ENCODE measurements at places on chromosomes 7 and 10. TPM values are rescaled to one million over a fixed set of nuclear protein-coding genes. Genes with fewer than 3 reads are reported as not detected.
A peak's percentile ranks its signal among the peaks of the same experiment; 100 is the strongest.

DNA sequence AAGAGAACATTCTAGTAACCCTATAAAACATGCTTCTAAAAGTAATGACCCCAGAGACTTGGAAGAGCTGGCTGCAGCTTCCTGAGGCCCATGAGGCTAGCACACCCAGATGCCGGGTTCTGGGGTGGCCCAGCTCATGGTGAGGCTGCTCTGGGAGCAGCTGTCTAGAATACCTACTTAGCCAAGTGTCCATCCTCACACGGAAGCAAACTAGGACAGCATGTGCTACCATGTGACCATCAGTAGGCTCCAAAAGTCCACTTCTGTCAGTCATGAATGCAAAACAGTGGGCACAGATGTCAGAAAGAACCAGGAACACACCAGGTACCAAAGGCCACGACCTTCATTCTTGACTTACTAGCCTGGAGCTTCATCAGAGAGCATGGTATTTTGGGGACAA, 32.4 kb downstream of the CTBP2 start:
- DNase-seq, result no peak

- no peak for DNase-seq
These were observed 64.5 kb upstream of the PLA2G12B start for GRCh38 chr10:73019100-73019499.

DNA sequence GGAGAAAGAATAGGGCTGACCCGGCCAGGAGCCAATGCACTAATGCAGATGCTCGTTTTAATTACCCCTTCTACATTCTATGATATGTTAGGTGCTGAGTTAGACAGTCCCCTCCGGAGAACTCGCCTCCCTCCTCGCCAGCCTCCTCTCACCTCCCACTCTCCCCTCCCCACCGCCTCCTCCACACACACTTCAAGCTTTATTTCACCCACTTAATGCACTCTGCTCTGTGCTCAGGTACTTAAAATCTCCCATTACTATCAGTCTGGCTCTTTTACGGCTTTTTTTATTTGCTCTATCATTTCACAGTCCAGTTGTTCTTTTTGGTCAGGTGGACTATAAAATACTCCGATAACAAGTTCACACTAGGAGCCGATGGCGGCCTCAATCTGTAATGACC, 231.6 kb downstream of the TEX36 start:
- DNase-seq, result no peak

- DNase-seq, result peak; percentile 89
These were observed 19.9 kb upstream of the TRUB1 start for GRCh38 chr10:114917927-114918672.

DNA sequence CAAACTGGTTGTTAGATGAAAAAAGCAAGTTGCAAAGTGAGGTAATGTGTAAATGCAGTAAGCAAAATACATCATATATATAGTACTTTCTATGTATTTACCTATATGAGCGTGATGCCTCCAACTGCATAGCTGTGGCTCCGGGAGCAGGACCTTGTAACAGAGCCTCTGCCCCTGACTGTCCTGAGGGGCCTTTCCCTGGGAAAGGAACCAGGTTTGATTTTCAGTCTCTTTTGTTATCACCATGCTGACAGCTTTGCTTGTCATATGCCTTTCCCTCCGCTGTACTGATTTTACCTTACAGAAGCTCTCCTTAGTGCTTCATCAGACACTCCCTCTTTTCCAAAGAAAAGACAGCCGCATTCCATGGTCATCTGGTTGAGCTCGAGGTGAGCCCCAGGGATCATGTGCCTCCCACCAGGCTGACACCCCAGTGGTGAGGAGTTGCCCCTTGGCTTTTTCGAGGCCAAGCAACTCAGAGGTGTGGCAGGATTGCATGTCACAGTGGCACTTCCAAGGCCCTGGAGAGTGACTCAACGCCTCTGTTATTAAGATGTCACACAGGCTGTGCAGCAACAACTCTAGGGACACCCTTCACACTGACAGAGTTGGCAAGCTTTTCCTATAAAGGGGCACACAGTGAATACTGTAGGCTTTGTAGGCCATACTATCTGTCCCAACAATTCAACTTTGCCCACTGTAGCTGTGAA, 78.9 kb downstream of the ALOX5 start:
- no peak for DNase-seq

- DNase-seq, result peak; percentile 60
These were observed 71.6 kb upstream of the GJD4 start for GRCh38 chr10:35533565-35533964.

DNA sequence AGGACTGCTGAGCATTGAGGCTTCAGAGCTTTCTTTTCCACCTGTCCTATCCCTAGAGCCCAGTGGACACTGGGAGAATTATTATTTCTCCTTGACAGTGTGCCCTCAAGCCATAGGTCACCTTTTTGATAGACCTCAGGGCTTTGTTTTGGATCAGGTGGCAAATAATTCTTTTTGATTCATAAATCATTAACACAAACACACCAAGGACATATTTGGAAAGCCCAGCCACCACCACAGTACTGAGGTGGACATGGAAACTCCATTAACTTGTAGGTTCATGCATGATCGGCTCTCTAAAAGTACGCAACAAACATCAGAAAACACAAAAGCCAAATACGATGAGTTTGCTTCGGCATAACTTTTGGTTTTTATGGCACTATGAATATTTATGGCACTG, 17.8 kb upstream of the PLEKHS1 start:
- DNase-seq, result no peak

DNA sequence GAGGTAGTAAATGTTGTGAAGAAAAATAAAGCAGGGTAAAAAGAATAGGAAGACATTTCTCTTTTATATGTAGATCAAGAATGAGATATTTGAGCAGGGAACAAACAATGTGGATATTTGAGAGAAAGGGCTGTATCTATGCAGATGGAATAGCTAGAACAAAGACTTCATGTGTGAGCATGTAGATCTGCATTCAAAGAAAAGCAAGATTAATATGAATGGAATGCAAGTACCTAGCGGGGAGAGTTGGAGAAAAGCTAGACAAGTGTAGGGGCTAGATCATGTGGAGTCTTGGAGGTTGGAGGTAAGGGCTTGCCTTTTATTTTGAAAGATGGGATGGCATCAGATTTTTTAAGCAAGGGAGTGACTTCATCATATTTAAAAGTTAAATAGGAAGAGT, 27.1 kb downstream of the SHOC2 start:
- DNase-seq, result no peak

GRCh38 chr7:139886206-139886605, 57.1 kb downstream of the TBXAS1 start:
- peak; percentile 29 for DNase-seq

DNA sequence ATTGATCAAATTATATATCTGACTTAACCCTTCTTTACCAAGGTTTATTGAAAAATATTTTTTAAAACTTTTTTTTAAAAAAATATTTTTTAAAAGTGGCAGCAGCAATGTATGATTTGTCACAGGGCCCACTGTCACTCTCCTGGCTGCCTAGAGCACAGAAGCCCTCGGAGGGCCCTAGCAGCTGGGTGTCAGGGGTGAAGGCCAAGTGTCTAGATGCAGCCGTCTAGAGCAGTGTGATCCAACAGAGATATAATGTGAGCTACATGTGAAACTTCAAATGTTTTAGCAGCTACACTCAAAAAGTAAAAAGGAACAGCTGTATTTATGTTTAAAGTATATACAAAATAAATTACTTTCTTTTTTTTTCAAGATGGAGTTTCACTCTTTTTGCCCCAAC, 112.7 kb downstream of the ARHGAP22 start:
- no peak for DNase-seq

DNA sequence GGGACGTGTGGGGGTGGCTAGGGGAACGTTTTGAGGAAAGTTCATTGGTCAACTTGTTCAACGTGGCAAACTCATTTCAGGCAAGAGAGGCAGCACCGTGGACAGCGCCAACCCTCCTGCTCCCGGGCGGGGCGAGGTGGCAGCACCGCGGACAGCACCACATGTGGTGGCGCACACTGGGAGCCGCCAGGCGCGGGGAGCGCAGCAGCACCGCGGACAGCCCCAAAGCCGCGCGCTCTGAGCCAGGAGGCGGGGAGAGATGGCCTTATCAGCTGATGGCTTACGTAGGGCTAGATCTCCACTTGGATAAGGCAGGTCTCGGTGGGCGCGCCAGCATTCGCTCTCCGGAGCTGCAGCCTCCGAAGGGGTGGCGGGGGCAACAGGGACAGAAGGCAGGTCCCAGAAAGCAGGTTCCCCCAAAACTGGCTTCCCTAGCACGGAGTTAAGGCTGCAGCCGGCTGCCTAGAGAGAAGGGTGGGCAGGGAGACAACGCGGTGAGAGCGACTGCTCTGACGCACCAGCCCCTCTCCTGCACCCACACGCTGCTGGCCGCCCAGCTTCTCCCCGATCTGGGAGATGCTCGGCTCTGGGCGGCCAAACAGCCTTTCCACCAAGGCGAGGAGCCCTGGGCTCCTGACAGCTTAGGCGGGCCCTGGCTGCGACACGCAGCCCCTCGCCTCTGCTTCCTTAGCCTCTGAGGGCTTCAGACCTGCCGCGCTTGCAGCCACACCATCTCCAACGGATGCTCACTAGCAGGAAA, at the start of gene HTR5A:
Gene HTR5A, plus strand, starts transcription at position 333 of the 760 bp plus-strand sequence. CDS start 576 bp downstream, outside the sequence.
- DNase-seq, result peak; percentile 66

DNA sequence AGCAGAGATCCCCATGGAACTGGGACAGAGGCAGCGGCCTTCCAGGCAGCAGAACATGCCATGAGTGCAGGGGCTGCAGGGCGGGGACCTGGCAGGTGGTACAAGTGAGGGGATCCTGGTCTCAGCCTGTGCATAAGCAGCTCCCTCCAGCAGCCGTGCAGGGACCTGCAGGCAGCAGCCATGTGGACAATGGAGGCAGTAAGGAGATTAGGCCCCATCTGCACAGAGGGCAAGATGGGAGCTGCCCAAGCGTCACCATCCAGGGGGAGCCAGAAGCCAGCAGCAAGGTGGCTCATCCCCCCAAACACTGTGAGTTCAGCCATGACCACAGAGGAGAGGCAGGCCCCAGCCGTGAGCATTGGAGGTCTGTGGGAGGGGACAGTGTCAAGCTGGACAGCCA, 3.1 kb downstream of the DDC start:
- DNase-seq, result no peak

DNA sequence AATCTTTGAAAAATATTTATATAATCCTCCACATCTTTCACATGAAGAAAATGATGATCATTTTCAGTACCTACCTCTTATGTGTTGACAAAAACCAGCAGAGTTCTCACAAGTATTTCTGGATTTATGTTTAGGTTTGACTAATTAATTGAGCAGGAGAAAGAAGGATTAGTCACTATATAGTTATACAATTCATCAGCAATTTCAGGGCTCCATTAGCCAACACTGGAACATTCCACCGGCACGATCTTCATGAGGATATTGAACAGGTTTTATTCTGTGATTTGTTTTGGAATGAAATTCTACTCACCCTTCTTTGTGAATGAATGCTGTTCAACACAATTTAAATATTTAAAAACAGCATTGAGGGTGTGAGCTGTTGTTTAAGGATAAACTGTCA, 163.2 kb downstream of the SEM1 start:
- DNase-seq, result no peak

DNA sequence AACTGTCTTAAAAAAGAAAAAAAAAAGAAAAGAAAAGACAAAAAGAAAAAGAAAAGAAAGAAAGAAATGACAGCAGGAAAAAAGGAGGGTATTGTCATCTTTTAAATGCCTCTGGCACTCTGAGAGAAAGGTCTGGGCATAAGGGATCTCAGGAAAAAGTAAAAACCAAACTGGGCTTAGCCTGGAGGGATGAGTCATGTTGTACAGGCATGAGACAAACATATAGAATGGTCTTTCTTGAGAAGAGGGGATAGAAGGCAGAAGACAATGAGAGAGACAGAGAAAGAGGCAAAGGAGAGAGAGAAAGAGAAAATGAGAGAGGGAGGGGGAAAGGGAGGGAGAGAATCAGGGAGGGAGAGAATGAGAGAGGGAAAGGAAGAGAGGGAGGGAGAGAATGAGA, 32.3 kb upstream of the KCNMA1 start:
- peak; percentile 30 for DNase-seq

DNA sequence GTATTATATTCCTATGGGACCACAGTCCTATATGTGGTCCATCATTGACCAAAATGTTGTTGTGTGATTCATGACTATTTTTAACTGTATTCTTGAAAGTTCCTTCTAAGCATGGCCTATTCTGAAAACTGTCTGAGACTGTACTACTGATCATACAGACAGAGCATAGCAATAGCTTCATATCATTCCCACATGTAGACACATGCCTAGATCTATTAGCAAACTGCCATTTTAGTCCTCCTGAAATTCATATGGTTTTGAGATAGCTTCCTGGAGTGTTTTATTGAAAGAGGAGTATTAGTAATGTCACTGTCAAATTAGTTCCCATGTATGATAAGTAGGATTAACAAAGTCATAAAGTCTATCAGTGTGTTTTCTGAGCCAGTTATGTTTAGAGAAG, 157.5 kb downstream of the BMPER start:
- no peak for DNase-seq

DNA sequence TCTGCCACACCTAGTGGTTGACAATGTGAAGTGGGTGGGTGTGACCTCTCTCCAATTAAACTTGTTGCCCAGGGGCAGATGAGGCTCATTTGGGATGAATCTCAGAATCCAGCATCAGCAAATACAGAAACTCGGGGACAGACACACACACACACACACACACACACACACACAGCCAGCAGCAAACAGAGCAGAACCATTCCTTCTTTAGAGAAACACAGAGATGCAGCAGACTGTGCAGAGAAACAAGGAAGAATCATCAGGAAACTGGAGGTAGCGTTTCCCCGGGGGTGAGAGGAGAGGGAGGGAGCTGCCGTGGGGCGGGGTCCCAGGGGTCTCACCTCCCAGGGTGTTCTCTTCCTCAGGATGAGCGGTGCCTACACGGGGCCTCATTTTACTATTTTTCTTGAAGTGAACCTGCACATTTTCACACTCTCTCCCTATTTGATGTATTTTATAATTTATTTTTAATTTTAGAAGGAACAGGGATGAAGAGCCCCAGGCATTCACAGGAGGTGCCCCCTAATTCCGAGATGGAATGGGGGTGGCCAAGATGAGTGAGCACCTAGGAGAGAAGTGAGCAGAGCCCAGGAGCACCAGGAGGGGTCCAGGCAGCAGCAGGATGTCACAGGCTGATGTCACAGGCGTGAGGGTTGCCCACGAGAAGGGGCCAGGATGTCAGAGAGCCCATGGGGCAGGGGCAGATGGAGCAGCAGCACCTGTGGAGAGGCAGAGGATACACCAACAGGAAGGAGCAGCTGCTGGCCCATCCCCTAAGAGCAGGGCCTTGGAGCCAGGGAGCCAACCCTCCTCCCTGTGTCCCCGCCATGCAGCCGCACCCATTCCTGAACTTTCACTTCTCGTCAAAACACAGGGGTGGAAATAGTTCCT, 85.3 kb upstream of the PPP2R2D start:
- no peak for DNase-seq

GRCh38 chr7:28176174-28176573, 4.4 kb downstream of the JAZF1 start:
- no peak for DNase-seq

TDRD1 gene
- not detected for total RNA-seq

PTN gene
- total RNA-seq, result 114 TPM

All from M059J (cell line).